ENCODE measurements at places on chromosomes 7 and 10. TPM values are rescaled to one million over a fixed set of nuclear protein-coding genes. Genes with fewer than 3 reads are reported as not detected.

Gene PAPOLB
- total RNA-seq, result 0.54 TPM

Gene IRF5
- total RNA-seq, result 15.5 TPM

Gene PPP1R17
- total RNA-seq, result not detected

Gene TDRD1
- total RNA-seq, result 0.78 TPM

Gene GNGT1
- not detected for total RNA-seq

Gene FAM25C
- not detected for total RNA-seq

Gene SLC16A12
- 0.21 TPM for total RNA-seq

Gene PTF1A
- total RNA-seq, result not detected

Gene NKX6-2
- total RNA-seq, result not detected

Gene ZDHHC16
- 29.6 TPM for total RNA-seq

Gene MPP7
- total RNA-seq, result 38.0 TPM

Gene SDK1
- 46.3 TPM for total RNA-seq

Gene CPXM2
- total RNA-seq, result 116 TPM

Gene STEAP2
- total RNA-seq, result 36.2 TPM

Gene SPDYE2
- total RNA-seq, result not detected

Gene C10orf105
- total RNA-seq, result 0.36 TPM

Gene AFAP1L2
- 16.3 TPM for total RNA-seq

Gene PPP1R9A
- total RNA-seq, result 12.0 TPM

All from aorta (tissue), 5 donors.